Stimulated activated CD4-positive, alpha-beta T cell treated with anti-CD3 and anti-CD28 coated beads, Interleukin-12 subunit alpha, Interleukin-12 subunit beta, amount 100 ng/mL, for 4 hours (primary cell): ENCODE measurements at places on chromosomes 3 and 15.
A peak's percentile ranks its signal among the peaks of the same experiment; 100 is the strongest.

DNA sequence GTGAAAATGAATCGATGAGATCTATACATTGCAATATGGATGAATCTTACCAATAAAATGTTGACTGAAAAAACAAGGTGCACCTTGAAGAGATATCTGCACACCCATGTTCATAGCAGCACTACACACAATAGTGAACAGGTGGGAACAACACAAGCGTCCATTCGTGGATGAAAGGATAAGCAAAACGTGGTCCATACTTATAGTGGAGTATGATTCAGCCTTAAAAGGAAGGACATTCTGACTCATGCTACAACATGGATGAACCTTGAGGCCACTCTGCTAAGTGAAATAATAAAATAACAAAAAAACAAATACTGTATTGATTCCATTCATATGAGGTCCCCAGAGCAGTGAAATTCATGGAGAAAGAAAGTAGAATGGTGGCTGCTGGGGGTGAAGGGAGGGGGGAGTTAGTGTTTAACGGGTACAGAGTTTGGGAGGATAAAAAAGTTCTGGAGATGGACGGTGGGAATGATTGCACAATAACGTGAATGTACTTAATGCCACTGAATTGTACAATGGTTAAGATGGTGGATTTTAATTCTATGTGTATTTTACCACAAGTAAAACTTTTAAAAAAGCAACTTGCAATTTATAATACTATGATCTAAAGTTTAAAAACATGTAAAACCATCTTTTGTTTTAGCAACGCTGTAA, 35.6 kb downstream of the IQSEC1 start:
- no peak for DNase-seq

GRCh38 chr15:65954289-65954741, 85.0 kb downstream of the RAB11A start:
- DNase-seq: no peak

GRCh38 chr3:88775026-88775690, 332.3 kb upstream of the EPHA3 start:
- no peak for DNase-seq

DNA sequence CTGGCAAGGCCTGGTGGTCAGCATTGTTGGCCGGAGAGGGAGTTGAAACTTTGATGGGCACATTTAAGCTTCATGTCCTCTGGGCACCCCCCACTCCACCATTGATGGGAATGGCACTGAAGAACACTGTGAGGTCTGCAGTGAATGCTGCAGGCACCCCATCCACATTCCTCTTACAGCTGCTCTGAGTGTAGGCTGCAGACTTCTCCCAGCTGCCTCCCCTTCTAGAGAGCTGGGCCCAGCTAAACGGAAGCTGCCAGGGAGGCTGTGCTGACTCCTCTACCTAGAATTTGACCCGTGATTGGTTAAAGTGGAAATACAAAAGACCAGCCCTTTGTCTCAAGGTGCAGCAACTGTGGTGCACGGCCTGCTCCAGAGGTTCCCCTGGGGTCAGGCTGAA, 10.6 kb downstream of the TMEM158 start:
- no peak for DNase-seq

DNA sequence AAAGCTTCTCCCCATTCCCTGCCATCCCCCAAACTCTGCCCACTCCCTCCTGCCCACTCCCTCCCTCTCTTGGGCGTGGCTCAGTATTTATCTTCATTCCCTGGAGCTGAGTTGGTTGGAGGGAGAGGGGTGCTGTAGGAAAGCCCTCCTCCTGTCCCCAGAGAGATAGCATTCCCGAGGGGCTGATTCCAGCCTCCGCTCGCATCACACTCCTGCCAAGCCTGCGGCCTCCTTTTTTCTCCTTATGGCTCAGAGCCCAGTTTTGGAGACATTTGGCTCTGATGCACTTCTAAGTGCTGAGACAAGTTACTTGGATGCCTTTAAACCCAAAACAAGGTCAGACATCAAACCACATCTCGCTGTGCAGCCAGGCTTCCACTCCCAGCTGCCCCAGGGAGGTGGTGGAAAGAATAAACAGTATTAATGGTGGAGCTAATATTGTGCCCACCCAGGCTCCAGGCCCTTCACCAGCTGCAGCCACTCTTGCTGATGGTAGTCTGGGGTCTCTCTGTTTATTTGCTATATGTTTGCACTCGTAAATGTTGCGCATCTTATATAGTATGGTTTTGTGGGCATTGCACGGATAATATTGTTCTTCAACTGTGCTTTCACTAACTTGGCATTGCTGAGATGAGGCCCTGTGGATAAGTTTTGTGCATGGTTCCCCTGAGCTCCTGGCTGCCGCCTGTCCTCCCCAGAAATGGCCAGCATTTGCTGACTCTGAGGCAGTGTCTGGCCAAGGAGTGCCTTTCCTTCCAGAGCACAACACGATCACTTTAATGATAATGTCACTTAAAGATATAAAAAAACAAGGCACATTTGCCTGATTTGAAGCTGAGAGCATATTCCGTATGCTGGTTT, 157.2 kb downstream of the LRRC28 start:
- DNase-seq: no peak

GRCh38 chr3:110243081-110243480, 828.5 kb upstream of the NECTIN3 start:
- DNase-seq: no peak

DNA sequence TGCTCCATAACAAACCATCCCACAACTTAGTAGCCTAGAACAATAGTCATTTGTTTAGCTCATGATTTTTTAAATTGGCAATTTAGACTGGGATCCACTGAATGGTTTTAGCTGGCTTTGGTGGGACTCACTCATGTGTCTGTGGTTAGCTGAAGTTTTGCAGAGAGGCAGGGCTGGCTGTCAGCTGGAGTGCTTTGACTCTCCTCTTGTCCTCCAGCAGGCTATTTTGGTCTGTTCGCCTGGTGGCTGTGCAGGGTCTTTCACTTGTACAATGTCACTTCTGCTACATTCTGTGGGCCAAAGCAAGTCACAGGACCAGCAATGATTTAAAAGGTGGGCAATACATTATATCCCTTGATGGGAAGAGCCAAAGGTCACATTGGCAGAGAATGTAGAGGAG, 1146.5 kb downstream of the ROBO2 start:
- DNase-seq: no peak

DNA sequence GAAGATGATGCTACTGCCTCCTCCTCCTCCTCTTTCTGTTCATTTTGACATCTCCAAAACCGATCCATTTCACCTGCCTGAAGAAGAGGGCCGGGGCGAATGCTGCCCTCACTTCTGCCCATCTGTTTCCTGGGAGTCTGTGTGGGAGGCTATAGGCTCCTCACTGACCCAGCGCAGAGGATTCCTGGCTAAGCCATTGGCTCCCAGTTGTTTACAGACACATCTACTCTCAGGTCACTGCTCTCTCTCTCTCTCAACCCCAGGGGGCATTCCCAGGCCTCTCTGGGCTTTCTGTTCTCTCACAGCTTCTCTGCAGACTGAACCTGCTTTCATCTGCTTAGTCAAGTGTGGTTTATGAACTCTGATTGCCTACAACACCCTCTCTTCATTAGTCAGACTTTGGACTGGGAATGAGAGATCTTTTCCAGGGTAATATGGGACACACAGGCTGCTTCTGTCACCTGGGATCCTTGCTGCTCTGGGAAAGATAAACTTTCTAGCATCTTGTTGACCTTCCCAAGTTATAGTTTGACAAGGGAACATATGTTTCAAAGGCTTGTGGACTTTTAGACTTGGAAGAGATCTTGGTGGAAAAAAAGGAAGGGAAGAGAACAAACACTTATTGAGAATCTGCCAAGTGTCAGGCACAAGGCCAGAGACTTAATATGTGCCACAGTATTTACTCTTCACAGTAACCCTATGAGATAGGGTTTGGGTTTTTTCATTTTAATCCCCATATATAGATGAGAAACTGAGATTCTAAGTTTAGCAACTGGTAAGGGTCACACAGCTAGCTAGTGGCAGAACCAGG, 30.2 kb upstream of the USP3 start:
- peak; percentile 41 for DNase-seq
